ENCODE measurements at places on chromosomes 6 and 20.

DNA sequence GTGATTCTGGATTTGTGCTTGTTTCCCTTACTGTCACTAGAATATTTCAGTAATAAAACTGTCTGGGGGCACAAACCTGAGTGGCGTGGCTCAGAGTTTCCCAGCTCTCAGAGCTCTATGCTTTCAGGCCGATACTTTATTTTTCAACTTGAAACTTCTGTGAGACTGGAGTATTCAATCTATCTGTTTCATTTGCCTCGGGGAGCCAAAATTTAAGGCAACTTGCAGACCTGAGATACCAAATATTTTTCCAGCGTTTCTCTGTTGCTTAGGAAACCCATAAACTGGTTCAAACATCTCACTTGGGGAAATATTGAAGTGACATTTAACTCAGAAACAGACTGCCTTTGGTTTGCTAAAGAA lies 74.7 kb downstream of the SOBP start:
- DNase-seq = no peak

GRCh38 chr6:15996030-15996429 lies 132.9 kb upstream of the MYLIP start:
- no peak for DNase-seq

DNA sequence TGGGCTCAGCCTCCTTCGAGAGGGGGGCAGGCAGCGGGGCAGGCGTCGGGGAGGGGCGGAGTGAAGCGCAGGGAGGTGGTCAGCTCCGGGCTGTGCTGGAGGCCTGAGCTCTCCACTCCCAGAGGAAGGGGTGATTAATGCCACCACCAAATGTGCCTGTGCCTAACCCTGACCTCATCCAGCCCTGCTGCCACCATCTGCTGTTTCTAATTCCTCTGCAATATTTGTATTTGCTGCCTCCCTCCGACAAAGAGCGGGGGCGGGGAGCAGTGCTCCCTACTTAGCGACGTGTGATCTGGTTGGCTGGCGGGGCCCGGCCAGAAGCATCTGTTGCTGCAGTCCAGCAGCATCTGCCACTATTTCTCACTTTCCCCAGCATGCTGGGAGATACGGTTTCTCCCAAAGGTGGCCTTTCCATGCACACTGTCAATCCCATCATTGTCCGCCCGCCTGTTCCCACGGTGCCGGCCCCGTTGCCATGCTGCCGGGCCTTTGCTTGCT lies 47.0 kb downstream of the DLL1 start:
- peak; percentile 16 for DNase-seq

DNA sequence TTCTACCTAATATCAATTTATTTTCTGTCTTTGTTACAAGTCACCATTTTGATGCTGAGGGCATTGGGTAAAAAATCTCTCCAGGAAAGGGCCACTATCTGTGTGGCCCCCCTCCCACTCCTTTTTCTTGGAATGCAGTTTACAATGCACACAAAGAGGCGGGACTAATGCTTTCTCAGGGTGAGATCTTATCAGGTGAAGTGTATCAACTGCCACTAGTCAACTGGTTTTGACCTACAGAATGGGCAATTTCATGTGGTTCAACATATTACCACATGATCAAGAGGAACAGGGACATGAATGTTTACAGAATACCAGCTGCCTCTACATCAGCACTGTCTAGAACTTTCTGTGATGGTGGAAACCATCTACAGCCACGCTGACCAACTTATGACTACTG lies 3.7 kb downstream of the RRBP1 start:
- no peak for DNase-seq

GRCh38 chr6:1088492-1089001 lies 223.4 kb upstream of the FOXQ1 start:
- DNase-seq = no peak

- no peak for DNase-seq
Measured at GRCh38 chr20:59365611-59366285, 65.3 kb downstream of the EDN3 start.

DNA sequence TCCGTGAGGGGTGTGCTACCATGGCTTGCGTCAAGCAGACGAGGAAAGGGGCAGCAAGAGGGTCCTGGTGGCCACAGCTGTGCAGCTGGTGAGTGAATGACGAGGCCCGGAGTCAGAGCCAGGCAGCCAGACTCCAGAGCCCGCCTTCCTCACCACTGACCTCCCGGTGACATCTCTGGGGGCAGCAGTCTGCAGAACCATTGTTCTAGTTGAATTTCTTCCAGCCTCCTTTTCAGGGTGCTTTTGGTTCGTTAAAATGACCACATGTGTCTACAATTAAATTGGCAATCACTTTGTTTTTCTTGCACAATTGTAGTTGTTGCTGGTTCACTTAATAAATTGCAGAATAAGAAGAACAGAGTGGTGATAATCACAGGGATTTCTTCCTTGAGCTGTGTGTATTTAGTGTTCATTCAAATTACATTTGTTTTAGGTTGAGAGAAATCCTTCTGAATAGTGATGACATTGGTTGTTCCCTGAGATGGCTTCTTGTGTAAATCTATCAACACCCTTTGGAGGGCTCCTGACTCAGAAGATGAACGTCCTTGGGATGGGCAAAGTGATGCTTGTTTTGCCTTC lies 96.4 kb downstream of the TULP4 start:
- no peak for DNase-seq

DNA sequence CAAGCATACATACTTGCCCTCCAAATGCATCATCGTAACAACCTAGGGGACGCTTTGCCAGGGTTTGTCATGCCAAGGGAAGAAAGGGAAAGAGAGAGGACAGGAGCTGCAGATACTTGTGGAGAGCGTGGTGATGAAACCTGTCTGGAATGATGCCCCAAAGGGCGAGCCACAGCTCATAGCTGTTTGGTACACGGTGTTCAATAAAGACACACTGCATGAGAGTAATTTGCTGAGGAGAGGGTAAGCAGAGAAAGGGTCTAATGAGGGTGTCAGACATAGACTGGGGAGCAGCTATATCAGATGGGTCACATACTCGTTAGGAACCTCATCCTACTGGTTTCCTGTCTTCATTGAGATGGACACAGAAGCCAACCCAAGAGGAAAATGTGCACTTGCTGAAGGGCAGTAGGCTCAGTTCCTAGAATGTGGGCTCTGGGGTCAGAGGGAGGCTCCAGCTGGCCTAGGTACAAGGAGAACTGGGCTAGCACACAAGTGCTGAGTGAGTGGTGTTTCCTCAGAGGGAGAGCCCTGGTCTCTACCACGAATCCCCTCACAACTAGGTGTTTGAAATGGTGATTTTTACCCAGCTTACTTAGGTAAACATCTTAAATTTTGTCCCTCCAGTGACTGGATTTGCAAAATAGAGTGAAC lies 5.2 kb upstream of the FOXO3 start:
- no peak for DNase-seq

GRCh38 chr6:45483501-45483900 lies 105.8 kb upstream of the SUPT3H start:
- DNase-seq = no peak

DNA sequence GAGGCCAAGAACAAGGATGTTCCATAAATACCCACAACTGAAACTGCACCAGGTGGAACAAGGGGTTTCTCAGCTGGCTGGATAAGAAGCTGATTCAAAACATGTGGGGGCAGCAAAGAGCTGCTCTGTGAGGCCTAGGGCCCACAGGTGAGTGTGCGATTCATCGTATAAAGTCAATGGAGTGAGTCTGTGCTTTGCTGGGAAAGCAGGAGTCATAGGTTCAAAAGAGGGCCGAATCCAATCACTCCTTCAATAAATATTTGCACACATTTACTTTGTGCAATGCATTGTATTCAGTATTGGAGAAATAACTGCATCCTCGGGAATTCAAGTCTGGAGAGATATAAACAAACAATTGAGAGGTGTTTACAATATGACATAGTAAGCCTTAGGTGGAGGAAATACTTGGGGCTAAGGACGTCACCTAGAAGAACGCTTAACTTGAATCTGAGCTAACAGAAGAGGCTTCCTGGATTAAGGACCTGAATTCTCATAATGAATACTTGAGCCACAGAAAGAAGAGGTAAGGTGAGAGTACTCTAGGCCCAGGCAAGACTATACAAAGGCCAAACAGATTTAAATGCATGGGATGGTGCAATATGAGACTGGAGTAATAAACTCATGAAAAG lies 83.7 kb upstream of the TMEM30A start:
- DNase-seq = peak; percentile 64

- DNase-seq = no peak
Measured at GRCh38 chr6:14789996-14790395, 455.9 kb upstream of the JARID2 start.

- no peak for DNase-seq
Measured at GRCh38 chr6:104952911-104953399, 4.0 kb upstream of the LIN28B start.

DNA sequence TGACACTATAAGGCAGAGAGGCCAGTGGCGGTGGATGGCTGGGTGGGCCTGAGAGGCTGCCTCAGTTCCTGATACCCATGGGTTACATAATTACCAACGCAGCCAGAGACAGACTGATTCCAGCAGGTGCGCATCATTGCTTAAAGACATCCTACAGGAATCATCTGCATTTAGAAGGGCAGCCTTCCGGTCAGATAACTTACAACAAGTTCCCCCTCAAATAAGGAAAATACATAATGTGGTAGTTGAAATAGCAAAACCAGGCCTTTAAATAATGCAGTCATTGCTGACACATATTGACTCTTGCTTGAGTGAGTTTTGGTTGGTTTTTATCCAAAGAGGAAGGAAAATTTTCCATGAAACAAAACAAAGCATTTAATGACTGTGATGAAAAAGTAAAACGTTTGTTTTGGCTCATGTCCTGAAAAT lies 81.9 kb downstream of the SIM1 start:
- no peak for DNase-seq

DNA sequence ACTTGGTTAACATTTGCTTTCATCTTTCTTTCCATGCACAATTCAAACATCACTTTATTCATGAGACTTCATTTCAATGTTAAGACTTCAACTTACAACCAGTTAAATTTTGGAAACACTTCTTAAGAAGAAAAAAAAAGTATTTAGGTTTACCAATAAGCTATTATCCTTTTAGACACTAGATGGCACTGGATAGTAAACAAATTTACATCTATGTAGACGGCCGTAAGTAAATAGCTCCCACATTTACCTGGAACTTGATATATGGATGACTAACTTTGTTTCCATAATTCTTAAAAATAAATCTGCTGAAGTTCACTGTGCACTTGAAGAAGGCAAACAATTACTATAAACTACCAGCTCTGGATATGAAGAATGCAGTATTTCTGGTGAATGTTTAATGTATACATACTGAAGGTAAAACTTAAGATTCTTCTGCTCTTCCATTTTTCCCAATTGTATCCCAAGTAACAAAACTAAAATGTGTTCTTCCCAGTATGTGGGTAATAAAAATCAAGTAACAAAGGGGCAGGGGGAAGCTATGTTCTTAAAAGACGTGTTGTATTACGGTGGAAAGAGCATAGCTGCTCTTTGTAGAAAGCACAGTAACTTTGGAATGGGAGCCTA lies 130.6 kb upstream of the C6orf118 start:
- DNase-seq = peak; percentile 0

- DNase-seq = no peak
Measured at GRCh38 chr6:79864421-79864820, 82.9 kb downstream of the ELOVL4 start.

DNA sequence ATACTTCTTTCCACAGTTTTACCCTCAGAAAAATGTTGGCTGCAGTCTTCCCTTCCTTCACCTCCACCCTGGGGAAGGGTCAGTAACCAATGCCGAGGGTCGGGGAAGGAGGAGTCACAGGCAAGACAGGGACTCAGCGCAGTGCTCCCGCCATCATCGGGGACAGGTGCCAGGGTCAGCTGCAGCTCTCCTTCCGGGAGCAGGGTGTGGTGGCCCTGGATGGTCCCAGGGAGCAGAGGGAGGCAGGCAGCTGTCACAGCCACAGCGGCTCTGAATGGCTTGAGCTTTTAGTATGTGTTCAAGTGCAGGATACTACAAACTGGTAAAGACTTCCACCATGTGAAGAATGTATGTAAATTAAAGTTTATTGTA lies 26.0 kb upstream of the PI16 start:
- DNase-seq = no peak

DNA sequence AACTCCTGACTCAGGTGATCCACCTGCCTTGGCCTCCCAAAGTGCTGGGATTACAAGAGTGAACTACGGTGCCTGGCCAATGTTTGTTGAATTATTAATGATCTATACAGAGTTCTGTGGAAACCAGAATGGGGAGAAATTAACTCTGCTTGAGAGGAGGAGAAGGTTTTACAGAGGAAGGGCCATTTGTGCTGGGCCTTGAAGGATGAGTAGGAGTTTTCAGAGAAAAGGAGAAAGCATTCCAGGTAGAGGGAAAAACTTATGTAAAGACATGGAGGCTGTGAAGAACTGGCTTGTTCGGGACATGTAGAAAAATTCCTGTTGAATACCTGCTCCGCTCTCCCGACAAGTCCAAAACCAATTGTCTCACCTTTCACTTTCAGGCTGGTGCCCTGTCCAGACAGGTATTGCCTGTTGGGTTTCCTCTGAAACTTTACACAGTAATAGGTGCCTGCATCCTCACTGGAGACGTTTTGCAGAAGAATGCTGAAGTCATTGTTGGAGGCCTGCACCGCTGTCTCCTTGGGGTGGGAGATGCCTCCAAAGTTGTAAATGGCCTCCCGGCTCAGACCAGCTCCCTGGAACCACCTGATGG lies 11.3 kb upstream of the NSFL1C start:
- no peak for DNase-seq

DNA sequence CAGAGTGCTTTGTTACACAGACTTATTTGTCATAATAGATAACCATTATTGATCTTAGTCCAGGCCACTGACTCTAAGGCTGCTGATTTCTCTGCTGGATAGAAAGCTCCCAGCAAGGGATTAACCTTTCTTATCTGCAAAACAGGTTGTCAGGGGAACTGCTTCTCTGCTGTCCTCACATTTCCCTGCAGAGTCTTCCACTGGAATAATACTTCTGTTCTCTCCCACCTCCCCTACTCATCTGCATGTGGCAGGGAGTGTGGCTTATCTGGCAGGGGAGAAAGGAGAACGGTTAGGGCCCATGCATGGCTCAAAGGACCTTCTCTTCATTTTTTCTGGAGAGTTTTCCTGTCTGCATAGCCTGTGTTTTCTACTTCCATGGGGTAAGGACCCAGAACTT lies 86.2 kb downstream of the LAMP5 start:
- no peak for DNase-seq

- DNase-seq = peak; percentile 4
Measured at GRCh38 chr6:24925661-24926060, 10.1 kb downstream of the RIPOR2 start.

DNA sequence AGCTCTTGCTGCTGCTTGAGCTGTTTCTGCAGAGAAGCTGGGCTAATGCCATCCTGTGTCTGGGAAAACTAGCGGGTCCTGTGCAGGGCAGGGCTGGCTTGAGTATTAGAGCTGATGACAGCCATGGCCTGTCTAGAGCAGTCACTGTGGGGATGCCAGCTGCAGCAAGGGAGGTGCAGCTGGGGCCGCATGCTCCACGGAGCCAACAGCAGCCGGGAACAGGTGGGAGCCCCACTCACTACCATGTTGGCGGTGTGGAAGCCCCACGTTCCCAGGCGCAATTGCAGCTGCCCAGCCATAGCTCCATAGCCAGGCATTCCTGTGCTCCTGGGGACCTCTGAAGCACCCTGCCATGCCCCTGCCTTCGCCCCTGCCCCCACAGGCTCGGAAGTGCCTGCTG lies 212.9 kb downstream of the TFAP2C start:
- DNase-seq = no peak

All from NCI-H2081 (cell line).